ENCODE measurements at places on chromosomes 5 and 9.

DNA sequence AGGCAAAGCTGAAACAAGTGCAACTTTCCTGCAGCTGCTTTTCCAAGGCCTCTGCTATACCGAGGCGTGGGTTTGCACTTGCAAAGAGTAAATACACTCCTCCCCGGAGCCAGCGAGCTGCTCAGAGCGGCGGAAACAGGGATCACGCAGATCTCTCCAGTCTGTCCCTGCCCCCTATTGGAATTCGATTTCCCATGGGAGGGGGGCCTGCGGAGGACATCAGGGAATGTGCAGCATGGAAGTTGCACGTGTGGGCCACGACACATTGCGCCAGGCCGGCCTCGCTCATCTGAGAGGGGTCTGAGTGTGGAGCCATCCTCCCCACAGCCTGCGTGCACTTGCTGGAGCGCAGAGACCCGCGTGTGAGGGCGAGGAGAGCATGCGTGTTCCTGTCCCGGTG is 104.3 kb upstream of the PHYKPL start:
- no peak for DNase-seq

DNA sequence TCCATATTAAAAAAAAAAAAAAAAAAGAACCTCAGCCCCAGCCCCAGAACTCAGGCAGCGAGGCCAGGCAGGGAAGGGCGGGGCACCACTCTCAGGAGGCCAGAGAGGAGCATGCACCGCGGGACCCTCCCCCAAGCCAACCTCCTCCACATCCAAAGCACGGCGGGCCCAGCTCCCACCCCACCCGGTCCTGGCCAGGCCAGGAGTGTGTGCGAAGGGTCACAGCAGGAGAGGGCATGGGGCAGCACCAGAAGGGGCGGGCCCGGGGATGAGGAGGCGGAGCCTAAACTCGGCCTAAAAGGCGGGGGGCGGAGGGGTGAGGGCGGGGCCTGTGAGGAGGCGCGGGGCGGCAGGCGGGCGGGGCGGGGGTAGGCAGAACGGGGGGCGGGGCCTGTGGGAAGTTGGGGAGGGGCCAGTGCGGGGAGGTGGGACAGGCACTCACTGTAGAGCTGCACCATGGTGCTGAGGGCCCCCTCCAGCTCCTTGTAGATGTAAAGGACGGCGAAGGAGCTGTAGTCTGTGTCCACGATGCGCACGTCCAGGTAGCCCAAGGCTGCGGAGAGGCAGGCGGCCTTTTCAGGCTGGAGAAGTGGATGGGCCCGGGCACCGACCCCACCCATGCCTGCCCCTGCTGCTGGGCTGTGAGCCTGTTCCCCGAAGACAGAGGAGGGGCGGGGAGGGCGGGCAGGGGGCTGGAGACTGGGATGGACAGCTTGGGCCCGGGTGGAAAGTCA is 1.2 kb downstream of the LCN15 start:
- DNase-seq, result no peak

DNA sequence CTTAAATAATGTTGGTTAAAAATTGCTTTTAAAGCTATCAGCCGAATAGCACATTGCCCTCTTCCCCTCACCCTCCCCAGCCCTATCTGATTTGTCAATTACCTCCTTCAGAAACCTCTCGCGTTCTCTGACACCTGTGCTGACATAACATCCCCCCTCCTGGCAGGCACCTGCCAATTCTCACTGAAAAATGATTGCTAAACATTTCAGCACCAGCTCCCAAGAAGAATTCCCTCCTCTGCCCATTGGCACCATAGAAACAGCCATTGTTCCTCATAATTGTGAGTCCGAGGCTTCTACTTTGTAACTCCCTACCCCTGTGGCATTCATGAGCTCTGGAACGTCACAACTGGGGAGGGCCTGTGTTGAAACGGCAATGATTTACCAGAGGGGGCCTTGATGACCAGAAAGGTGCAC is 20.2 kb downstream of the CDH6 start:
- DNase-seq, result no peak

DNA sequence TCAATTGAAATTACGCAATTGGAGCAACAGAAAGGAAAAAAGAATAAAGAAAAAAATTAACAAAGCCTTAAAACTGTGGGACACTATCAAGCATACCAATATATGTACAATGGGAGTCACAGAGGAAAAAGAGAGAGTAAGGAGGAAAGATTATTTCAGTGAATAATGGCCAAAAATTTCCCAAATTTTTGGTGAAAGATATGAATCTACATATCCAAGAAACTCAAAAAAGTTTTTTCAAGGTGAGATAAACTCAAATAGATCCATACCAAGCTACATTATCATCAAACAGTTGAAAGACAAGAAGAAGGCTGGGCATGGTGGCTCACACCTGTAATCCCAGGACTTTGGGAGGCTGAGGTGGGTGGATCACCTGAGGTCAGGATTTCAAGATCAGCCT is 8.8 kb upstream of the BRD3 start:
- DNase-seq, result no peak

DNA sequence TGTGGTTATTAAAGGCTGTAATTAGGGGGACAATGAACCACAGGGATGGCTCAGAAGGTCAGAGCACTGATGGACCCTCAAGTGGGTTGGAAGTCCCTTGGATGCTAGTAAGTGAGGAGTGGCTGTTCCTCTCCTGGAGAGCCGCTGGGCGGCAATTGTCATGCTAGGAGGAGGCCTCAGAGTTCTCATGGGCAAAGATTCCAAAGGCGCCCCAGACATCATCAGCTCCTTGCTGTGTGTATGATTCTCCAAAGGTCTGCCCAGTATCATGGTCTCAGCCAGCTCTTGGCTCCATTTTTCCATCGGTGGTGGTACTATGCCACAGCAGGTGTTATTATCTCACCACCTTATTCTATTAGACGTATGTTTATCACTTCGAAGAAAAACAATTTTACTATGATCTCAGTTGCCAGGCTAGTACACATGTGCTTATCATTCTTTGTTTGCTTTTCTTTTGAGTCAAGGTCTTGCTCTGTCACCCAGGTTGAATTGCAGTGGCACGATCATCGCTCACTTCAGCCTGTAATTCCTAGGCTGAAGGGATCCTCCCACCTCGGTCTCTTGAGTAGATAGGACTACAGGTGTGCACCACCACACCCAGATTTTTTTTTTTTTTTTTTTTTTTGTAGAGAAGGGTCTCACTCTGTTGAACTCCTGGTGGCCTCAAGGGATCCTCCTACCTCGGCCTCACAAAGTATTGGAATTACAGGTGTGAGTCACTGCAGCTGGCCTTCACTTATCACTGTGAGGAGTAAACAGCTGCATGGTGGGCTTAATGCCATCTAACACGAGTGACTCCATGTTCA is 46.8 kb downstream of the EXOSC2 start:
- no peak for DNase-seq
